ENCODE measurements at places on chromosomes 2 and 18.

DNA sequence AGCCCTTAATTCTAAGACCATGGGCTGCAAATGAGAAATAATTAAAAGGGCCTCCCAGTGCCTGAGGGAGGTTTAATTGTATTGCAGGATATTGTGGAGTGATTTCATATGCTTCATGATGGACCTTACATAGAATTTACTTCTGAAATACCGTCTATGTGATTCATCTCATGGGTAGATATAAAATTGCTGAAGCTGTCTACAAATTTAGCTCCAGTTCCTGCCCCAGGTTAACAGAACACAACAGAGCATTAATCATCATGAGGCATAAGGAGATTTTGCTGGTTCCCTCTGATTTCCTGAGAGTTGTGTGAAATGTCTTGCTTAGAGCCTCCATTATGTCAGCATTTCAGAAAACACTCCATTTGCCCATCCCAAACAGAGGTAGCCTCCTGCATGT lies 770 bp downstream of the UPP2 start:
- no peak for DNase-seq

- no peak for DNase-seq
These were observed 75.4 kb upstream of the LRATD1 start for GRCh38 chr2:14557111-14557510.

- DNase-seq = no peak
These were observed 216.3 kb downstream of the RNF144A start for GRCh38 chr2:7133521-7133920.

- DNase-seq = no peak
These were observed 334.1 kb downstream of the GBX2 start for GRCh38 chr2:235833971-235834620.

DNA sequence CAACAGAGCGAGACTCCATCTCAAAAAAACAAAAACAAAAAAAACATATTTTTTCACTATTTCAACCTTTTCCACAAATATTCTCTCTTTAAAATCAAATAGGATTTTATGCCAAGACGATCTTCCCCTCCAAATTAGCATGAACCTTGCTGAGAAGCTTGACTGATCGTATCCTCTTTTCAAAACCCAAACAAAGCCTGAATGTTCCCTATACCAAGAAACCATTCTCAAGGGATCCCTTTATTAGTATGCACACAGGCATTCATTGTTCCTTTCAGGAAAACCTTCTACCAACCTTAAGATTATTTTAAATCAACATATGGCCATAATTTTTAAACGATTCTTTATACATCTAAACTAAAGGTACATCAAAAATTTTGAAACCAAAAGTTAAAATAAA lies 6.3 kb downstream of the SPIRE1 start:
- DNase-seq = no peak

GRCh38 chr2:29035016-29035745 lies 39.1 kb downstream of the PCARE start:
- DNase-seq = no peak

- no peak for DNase-seq
These were observed 1343.2 kb upstream of the LRRTM1 start for GRCh38 chr2:81647715-81648230.

GRCh38 chr18:58662118-58662517 lies 9.1 kb upstream of the MALT1 start:
- no peak for DNase-seq

DNA sequence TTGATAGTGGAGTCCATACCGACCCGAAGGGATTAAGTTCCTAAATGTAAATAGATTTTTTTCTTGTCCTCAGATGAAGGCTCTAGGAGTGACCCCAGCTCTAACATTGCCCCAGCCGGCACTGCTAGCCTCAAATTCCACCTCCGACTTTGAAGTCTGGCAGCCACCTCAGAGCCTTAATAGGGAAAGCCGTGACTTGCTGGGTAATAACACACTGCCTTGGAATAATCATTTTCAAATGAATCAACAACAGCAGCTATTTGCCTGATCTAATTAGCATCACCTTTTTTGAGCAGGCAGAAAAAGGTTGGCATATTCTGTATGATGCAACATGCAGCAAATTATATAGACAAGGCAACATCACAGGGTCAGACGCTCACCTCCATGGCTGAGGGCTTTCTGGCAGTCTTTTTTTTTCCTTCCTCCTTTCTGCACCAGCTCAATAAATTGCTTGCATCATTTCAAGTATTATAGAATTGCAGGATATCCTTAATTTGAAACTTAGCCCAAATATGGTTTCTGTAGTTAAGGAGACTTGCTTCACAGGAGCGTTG lies 276.5 kb upstream of the ATP5MC3 start:
- DNase-seq = no peak

GRCh38 chr2:176745543-176746200 lies 466.9 kb upstream of the HNRNPA3 start:
- DNase-seq = no peak

DNA sequence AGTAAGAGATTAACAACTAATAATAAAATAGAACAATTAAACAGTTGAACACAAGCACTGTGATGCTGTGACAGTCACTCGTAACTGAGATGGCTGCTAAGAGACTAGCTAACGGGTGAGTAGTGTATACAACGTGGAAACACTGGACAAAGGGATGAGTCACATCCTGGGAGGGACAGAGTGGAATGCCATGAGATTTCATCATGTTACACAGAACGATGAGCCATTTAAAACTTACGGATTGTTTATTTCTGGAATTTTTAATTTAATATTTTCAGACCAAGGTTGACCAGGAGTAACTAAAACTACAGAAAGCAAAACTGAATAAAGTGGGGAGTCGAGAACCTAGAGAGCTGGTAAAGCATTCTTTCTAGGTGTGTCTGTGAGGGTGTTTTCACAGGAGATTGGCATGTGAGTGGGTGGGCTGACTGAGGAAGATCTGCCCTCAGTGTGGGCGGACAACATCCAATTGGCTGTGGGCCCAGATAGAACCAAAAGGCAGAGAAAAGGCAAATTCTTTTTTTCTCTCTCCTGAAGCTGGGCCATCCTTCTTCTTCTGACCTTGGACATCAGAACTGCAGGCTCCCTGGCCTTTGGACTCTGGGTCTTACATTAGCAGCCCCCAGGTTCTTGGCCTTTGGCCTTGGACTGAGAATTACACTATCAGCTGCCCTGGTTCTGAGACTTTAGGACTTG lies 14.6 kb downstream of the TMSB10 start:
- no peak for DNase-seq

DNA sequence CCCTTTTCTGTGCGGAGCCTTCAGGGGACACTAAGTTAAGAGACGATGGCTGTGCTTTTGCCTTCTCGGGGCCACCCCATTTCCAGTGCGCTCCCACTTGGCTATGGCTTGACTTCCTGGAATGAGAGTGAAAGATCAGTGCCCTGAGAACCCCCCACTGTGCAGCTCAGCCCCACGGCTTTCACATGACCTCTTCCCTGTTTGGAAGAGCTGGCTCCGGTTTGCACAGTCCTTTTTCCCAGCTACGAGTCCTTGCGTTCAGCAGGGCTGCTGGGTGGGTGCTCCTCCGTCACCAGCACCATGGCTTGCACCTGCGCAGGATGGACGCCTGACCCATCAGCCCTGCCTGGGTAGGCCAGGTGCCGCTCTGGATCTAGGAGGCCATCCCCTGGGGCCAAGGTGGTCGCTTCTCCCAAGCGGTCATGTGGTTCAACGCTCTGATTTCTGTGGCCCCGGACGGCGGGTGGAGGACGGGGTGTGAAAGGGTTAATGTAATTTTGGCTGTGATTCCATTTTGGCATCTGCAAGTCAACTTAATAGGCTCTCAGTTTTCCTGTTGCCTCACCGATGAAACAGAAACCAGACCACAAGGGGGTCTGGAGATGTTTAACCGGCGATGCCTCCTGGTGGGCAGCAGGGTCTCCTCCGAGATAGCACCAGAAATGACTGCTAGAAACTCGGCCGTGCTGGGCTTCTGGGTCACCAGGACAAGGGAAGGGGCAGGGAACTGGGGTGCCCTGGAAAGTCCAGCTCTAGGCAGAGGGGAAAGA lies 113.1 kb upstream of the HAAO start:
- DNase-seq = no peak

DNA sequence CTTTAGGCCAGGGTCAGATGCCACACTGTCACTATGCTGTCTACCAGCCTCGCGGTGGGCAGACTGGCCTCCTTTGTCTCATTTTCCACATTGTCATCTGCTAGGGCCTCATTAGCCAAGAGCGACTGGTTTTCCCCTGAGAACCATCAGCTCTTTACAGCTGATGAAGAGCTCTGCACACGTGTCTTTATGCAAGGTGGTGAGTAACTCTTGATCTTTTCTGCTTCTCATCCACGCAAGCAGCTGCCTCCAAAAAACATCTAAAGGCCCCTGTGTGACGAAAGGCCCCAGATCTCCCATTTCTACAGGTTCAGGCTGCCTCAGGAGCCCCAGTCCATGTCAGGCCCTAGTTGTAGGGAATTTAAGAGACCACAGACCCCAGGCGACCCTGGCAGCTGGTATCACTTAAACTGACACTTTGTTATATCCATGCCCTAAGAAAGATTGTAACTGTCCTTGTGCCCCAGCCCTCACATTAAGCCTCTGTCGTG lies 52.9 kb downstream of the DPYSL5 start:
- DNase-seq = no peak

GRCh38 chr2:85771486-85771885 lies 17.7 kb downstream of the ATOH8 start:
- no peak for DNase-seq

DNA sequence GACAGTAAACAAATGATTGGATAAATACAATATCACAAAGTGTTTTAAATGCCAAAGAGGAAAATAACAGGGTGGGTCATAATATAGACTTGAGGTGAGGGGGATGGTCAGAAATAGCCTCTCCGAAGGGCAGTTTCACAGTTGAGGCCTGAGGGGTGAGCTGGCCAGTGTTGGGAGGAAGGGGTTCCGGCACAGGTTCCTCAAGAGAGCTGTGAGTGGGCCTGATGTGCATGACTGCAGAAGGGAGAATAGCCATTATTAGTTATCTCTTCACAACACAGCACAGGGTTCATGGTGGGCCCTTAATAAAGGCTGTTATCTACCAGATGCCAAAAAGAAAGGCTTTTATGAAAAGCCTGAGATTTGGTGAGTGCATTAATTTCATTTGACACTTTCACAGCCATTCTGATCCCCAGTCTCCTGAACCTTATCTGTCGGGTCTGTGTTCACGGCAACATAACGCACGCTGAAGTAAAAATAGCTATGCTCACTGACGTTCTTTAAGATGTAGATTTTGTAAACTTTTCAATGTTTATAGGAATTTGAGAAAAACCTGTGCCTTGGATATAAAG lies 39.6 kb downstream of the POLR1A start:
- no peak for DNase-seq

DNA sequence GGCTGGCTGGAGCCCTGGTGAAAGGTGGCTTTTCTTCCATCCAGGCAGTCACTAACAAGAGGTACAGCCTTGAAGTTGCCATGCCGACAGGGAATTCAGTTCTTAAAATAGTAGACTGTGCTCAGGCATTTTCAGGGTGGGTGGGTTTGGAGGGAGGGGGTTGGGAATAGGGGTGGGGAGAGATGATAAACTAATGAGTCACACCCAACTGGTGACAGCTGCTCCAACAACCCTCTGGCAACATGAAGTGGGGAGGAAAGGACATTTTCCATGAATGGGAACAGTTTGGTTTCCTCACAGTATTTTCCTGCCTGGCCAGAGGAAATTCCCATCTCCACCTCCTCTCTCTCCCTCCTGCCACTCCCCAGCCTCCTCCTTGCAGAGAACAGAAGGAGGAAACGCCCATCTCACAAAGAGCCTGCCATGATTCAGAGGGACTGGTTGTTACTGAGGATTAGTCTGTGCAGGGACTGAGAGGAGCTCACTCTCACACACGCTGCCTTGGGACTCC lies 113.0 kb upstream of the SLC1A4 start:
- no peak for DNase-seq

GRCh38 chr2:128320192-128320905 lies 1.7 kb upstream of the HS6ST1 start:
- no peak for DNase-seq

DNA sequence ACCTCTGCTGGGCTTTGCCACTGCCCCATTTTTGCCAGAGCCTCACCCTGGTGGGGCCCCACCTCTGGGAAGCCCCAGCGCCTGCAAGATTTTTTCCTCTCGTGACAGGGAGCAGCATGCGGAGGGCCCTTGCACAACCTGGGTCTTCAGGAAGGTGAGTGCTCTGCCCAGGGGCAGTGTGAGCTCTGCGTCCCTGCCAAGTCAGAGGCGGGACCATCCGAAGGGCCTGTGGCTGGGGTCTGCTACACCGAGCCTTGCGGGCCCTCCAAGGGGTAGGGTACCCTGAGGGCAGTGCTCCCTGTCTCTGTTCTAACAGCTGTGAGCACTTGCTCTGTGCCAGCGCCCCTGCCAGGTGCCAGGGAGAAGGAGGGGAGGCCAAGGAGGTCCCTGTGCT lies 5.8 kb upstream of the ODC1 start:
- DNase-seq = no peak

GRCh38 chr2:41187376-41188122 lies 735.7 kb upstream of the SLC8A1 start:
- no peak for DNase-seq

- DNase-seq = no peak
These were observed 89.3 kb downstream of the PDE11A start for GRCh38 chr2:177983183-177983788.

DNA sequence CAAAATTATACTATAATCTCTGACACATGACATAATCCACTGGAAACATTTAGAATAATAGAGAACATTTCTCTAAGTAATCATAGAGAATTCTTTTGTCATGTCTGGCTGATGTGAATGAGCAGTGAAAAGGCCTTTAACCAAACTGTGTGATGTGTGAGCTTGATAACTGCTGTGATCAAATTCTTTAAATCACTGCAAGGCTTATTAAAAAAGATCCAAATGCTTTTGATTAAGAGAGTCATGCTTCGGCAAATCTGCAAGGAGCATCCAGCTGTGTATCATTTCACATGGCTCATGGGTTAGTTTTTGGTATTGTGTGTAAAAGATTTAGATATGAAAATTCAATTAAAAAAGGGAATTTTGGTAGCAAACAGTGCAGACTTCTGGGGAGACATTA lies 58.6 kb upstream of the TFPI start:
- DNase-seq = no peak

- no peak for DNase-seq
These were observed 175.2 kb downstream of the TNS1 start for GRCh38 chr2:217827430-217828201.

GRCh38 chr2:53969968-53970723 lies 647 bp downstream of the PSME4 start:
- DNase-seq = no peak

DNA sequence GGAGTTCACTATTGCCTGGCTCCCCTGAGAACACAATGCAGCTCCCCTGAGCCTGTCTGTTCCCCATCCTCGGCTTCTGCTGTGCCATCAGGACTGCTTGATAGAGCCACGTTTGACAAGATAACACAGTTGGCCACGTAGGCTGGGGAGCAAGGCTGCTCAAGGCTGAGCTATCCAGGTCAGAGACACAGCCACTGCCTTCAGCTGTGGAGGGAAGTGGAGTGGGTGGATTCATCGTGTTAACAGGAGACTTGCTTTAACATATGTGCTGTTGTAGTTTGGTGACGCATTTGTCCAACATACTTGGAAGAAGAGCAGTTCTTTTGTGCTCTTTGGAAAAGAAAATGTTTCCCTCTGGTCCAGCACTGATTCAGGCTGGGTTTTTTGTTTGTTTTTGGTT lies 68.8 kb downstream of the WDSUB1 start:
- no peak for DNase-seq

GRCh38 chr2:217086038-217086522 lies 226.2 kb upstream of the TNP1 start:
- no peak for DNase-seq

All from cortex of kidney (tissue), 1 donor.